Type B pancreatic cell (in vitro differentiated cells): ENCODE measurements at places on chromosomes 1 and 21.

- no peak for DNase-seq
Observed at GRCh38 chr1:181818943-181819342, 242.6 kb downstream of the ZNF648 start.

DNA sequence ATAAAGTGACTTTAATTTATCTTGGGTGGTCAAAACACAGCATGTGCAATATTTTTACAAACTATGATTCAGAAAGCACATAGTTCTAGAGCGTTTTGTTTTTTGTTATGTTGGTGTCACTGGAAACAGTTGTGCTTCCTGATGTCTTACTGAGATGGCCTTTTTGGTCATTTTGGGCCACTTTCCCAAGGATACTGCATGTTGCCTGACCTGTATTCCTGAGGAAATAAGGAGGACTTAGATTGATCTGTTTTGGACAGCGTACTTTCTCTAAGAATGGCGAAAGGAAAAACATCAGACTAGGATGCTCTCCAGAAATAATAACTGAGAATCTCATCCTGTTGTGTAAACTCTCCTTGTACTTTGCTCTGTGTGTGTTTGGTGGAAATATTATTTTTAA, 451.2 kb downstream of the USP25 start:
- no peak for DNase-seq

GRCh38 chr21:45016031-45016405, 58.4 kb upstream of the ADARB1 start:
- no peak for DNase-seq

DNA sequence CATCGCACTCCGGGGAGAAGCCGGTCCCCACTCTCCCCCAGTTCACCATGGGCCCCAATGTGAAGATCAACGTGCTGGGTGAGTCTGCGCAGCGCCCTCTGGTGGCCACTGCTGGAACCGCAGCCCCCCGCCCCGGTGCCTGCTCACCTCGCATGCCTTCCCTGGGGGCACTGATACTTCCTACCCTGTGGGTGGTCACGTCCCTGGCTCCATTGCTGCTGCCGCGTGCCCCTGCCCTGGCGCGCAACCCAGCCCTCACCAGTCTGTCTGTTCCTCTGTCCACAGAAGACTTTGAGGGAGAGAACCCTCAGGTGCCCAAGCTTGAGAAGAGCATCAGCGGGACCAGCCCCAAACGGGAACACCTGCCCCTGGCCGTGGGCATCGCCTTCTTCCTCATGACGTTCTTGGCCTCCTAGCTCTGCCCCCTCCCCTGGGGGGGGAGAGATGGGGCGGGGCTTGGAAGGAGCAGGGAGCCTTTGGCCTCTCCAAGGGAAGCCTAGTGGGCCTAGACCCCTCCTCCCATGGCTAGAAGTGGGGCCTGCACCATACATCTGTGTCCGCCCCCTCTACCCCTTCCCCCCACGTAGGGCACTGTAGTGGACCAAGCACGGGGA, 7.6 kb downstream of the EFNA3 start:
- DNase-seq: peak; percentile 86

GRCh38 chr1:17839641-17840196, 84.6 kb downstream of the ACTL8 start:
- DNase-seq: no peak

DNA sequence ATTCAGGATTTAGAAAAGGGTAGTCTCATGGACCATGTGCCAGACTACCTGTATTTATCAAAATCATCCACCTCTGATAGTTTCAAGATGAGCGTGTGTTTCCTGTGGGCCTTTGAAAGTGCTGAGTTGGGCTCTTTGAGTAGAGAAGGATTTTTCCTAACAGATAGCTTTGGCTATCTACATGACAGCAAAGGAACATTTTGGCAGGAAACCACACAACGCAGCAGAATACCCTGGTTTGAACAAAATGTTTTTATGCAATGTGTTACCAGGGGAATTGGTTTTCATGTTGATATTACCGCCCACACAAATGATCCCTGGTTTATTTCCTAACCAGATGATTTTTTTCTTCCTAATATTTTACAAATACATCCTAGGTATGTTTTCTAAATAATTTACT, 431.4 kb downstream of the NEGR1 start:
- DNase-seq: no peak

GRCh38 chr1:175192630-175193526, at the start of gene KIAA0040:
KIAA0040 (minus strand) TSS chr1:175192776; CDS start chr1:175161013, 31,763 bp downstream.
- DNase-seq: no peak

GRCh38 chr1:38178216-38178615, 131.6 kb upstream of the POU3F1 start:
- DNase-seq: no peak

DNA sequence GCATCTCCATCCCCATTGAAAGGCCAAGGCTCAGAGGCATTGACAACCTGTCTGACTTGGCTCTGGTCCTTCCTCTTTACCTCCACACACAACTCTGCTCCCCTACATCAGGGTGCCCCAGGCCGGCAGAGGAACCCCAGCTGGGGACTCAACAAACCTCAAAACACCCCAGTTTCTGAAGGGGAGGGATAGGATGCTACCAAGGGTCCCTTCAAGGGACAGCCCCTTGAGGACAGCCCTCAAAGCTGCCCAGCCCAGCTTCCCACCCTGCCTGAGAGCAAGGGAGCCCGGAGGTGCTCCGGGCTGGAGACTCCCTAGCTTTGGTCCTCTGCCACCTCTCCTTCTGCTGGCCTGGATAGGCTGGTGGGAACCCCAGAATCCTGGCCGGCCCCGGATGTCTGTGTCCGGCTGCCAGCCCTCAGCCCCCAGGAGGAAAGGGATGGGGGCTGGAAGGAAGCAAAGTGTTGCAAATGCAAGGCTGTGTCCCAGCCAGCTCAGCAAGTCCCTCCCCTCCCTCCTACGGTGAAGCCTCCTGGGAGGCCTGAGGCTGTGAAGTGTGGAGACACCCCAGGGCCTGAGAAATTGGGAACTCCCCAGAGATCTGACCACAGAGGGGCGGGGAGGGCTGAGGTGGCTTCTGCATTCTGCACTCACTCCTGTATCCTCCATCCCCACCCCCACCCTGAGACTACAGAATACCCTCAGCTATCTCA, 1.1 kb upstream of the MARCKSL1 start:
- no peak for DNase-seq

GRCh38 chr1:147600119-147601111, 59.1 kb downstream of the BCL9 start:
- no peak for DNase-seq

DNA sequence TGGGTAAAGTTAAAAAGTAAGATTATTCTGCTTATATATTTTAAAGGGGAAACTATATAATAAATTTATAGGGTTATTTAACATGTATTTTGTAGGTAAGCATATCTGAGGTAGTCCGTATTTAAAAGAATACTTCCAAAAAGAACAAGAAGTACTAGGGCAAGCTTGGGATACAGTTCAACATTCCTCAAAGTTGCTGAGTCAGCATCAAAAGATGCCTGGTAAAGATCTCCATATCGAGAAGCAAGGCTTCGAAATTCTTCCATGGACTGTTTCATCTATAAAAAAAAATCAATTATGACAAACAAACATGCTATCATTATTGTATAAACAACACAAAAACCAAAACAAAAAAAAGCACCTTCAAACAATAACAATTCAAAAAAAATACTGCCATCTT, 67.7 kb downstream of the INTS7 start:
- DNase-seq: no peak

DNA sequence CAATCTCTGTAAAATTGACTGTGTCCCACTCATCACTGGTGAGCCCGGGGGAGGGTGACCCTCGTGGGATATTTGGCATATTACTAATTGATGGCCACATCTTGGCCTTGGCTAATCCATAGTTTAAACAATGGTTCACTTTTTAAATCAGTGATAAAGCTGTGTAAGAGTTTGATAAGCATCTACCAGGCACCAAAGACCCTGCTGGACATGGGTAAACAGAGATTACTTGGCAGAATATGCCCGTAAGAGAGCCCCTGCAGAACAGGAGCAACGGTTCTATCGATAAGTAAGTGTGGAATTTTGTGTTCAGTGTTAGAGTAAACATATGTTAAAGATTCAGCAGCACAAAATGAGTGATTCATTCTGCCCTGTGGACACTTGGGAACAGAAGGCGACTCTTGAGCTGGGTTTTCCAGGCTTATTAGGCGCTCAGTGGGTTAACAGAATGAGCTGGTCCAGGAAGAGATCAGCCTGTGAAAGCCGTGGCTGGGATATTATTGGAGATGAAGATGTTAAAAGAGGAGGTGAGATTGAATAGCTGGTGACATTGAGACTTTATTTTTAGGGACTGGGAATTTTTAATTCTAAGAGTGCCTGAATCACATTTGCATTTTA, 55.9 kb downstream of the CNST start:
- no peak for DNase-seq

DNA sequence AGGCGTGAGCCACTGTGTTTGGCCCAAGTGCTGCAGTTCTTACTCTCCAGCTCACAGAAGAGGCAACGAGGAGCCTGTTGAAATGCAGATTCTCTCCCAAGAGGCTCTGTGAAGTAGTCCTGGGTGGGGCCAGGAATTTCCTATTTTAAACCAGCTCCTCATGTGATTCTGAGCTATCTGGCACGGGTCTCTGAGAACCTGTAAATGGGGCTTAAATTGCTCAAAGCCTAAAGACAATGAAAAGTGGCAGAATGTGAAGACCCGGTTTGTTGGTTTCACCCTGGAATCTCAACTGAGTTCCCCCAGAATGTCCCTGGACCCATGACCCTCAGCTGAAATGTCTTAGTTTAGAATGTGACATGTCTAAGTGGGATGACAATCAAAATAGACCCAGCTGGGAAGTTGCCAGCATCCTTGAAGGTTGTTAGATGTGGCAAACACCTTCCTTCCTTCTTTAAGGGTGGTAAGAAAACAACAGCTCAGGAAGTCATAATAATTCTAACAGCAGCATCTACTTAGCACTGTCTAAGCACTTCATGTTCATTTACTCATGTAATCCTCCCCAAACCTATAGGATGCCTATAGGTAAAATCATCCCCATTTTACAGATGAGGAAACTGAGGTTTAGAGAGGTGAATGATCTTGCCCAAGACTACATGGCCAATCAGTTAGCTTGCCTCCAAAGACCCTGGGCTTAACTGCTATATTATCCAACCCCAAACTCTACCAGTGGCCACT, 20.9 kb upstream of the ATP5PO start:
- no peak for DNase-seq

DNA sequence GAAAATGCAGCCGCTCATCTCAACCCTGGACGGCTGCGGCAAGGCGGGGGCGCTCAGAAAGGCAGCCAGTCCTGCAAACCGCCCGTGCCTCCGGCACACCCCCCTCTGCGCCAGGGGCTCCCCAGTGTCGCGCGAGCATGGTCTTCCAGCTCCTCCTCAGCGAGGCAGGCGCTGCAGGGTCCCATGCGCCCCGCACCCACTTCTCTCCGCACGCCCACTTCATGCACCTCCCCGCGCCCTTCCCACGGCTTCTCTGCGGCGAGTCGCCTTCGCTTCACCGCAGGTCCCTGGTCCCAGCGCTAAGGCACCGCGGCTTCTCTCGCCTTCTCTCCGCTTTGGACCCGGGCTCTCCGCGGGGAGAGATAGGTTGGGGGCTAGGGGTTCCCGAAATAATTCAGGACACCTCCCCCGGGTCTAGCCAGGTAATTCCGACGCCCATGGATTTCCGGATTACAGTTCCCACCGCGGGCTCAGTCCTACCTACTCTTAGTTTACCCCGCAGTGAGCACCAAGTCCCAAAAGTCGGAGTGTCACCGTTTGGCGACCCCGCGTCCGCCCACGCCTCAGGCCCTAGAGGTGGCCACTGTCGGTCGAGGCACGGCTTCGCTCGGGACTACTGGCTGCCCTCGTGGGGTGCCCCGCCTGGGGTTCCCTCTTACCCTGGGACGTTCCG, 67.5 kb downstream of the SYT2 start:
- no peak for DNase-seq

GRCh38 chr1:1665815-1666251, 7.0 kb upstream of the CDK11B start:
- DNase-seq: no peak

- no peak for DNase-seq
Observed at GRCh38 chr1:97247196-97247595, 525.6 kb downstream of the PTBP2 start.

GRCh38 chr21:14361958-14362357, 21.0 kb downstream of the HSPA13 start:
- no peak for DNase-seq

DNA sequence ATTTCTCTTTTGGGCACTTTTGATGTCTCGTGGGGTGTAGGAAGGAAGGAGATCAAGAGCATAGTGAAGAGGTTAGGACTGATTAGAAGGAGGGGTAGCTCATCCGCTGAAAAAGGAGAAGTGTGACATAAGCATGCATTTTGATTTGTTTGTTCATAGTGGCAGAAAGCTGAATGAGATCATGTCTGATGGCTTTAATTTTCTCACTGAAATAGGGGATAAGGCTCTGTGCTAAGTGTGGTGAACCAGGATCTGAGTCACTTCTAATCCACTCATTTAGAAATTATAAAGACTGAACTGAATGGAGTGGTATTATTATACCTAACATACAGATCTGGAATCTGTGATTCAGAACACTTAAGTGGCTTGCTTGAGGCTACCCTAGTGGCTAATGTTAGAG, 344.5 kb downstream of the PDE4B start:
- DNase-seq: no peak

- DNase-seq: no peak
Observed at GRCh38 chr1:248752161-248753028, 3.2 kb downstream of the LYPD8 start.

DNA sequence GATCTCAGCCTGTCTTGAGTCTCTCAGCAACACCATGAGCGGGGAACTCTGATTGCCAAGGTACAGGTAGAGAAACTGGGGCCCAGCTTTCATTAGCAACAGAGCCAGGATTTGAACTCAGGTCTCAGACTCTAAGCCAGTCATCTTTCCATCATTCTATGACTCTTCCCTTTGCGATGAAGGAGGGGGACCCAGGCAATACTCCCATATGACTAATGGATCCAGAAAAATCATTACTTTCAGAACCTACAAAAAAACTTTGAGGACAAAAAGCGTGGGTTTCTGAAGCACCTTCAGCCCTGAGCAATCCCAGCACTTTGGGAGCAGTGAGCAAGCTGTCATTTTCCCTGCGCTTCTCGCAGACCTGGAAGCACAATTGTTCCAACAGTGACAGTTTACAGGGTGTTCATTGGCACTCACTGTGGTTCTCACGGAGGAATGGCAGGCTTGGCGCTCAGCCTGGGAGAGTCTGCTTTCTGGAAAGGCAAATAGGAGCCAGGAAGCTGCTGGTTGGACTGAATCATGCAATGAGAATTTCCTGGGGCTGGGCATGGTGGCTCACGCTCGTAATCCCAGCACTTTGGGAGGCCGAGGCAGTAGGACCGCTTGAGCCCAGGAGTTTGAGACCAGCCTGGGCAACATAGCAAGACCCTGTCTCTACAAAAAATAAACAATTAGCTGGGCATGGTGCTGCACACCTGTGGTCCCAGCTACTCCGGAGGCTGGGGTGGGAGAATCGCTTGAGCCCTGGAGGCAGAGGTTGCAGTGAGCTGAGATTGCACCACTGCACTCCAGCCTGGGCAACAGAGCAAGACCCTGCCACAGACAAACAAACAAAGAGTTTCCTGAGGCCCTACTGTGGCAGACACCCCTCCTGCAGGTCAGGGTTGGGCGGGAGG, 40.1 kb downstream of the SLC2A7 start:
- no peak for DNase-seq

GRCh38 chr1:1603671-1604373, 3.9 kb upstream of the FNDC10 start:
- no peak for DNase-seq

- DNase-seq: no peak
Observed at GRCh38 chr1:8352471-8352845, 34.5 kb downstream of the SLC45A1 start.

GRCh38 chr1:203152158-203153034, 23.2 kb downstream of the MYBPH start:
- DNase-seq: no peak
